ENCODE measurements at places on chromosomes 7 and 10.

DNA sequence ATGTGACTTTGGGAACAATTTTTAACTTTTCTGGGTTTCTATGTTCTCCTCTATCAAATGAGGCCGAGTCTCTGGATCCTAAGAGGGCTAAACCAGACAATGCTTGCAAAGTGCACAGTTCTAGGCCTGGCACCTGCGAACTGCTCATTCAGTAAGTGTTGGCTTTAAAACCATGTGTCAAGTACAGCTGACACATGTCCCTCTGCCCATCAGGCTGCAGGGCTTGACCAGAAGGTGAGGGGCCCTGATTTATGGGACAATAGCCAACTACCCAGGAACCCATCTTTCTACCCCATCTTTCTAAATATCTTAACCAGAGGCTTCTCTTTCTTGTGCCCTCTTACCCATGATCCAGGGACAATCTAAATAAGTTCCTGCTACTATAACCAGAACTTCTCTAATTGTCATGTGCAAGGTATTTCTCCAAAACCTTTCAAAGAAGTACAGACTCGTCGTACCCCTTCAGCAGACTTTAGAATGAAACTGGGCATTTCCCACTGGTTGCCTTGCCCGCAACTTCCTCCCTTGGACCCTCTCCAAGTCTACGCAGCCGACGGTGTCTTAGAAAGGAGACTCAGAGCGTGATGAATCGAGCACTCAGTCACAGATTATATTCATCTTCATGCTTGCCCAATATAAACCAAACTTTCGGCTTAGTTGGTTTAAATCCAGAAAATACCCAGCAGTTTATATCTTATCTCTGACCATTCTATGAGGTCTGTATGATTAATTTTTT is 69.8 kb upstream of the STEAP1B start:
- DNase-seq, result no peak

- DNase-seq, result no peak
Measured at GRCh38 chr10:71079761-71080380, 132.5 kb upstream of the UNC5B start.

- DNase-seq, result no peak
Measured at GRCh38 chr7:17689361-17689902, 250.9 kb downstream of the SNX13 start.

DNA sequence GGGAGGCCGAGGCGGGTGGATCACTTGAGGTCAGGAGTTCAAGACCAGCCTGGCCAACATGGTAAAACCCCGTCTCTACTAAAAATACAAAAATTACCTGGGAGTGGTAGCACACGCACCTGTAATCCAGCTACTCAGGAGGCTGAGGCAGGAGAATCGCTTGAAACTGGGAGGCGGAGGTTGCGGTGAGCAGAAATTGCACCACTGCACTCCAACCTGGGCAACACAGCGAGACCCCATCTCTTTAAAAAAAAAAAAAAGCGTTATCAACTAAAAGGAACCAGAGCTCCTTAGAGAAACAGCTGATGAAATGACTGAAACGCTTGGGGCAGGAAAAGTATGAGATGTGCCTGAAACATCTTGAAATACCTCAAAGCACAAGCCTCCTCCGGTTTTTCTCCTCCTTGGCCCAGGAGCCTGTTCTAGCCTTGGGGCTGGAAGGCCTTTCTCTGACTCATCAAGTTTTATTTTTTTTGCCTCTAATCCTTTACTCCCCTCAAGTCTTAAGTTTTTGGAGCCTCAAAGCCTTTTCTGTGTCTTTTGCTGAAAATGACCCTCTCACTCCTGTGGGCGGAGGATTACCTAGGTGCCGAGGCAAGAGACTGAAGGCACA is 2.6 kb upstream of the METTL27 start:
- no peak for DNase-seq

- no peak for DNase-seq
Measured at GRCh38 chr7:41942468-41943093, 239.7 kb upstream of the INHBA start.

- DNase-seq, result no peak
Measured at GRCh38 chr10:51001587-51001986, 72.7 kb upstream of the PRKG1 start.

DNA sequence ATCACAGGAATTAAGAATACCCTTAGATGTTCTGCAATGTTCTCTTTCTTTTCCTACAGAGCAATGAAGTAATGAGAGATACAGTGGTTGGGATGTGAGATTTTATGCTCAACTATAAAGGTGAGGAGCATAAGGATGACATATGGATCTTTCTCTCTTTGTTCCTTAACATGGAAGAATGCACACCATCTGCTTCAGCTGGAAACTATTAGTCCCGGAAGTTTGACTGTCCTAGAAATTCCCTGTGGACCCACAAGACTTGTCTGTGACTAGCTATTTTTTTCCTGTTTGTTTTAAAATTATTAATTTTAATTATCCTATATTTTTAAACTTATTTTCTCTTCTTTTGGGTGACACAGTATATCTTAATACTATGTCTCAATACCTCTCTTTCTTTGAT is 80.2 kb downstream of the DKK1 start:
- DNase-seq, result no peak
